ENCODE measurements at places on chromosomes 5 and 9.
A peak's percentile ranks its signal among the peaks of the same experiment; 100 is the strongest.

- peak; percentile 59 for DNase-seq
Observed at GRCh38 chr5:138664276-138664943, 88.8 kb upstream of the CTNNA1 start.

DNA sequence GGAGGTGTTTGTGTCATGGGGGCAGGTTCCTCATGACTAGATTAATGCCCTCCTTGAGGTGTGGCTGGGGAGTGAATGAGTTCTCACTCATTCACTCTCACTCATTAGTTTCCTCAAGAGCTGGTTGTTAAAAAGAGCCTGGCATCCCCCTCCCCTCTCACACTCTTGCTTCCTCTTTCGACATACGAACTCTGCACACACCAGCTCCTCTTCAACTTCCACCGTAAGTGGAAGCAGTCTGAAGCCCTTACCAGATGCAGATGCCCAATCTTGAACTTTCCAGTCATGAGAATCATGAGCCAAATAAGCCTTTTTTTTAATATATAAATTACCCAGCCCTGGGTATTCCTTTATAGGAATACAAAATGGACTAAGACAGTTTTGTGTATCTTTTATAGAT, 82.5 kb downstream of the SPRY4 start:
- DNase-seq: no peak

- DNase-seq: no peak
Observed at GRCh38 chr9:111712369-111712768, 51.0 kb downstream of the GNG10 start.

DNA sequence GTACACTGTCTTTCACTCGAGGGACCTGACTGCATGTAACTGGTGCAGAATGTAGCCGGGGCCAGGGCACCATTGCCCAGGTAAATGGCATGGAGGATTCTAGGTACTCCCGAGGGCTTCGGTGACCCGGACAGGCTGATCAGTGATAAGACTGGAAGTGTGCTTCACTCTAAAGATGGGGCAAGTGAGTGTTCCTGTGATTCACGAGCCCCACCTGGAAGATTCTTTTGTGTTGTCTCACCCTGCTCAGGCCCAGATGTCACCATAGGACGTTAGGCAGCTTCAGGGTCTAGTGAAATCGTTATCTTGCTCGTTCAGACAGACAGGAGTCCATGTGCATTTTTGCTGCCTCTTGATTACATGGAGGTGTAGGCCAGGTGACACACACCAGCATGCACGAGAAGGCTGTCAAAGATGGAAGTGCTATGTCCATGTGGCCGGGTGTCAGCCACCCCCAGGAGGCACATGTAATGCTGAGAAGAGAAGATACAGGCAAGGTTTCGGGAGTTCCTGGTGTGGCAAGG, 73.9 kb downstream of the WNK2 start:
- no peak for DNase-seq

DNA sequence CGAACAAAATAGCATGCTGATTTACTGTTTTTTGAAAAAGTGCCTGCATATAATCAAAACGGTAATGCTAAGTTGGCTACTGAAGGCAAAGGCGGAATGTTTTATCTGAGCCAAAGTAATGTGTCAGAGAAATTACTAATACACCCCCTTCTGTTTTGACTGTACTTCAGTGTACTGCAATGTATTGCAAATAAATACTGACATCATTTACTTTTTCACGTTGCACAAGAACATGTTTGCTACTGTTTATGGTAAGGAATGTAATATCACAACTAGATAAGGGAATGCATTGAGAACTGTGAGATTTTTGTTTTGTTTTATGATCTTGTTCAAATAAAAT, 813 bp upstream of the AGTPBP1 start:
- DNase-seq: no peak

- peak; percentile 24 for DNase-seq
Observed at GRCh38 chr5:9288234-9288633, 257.6 kb downstream of the SEMA5A start.

DNA sequence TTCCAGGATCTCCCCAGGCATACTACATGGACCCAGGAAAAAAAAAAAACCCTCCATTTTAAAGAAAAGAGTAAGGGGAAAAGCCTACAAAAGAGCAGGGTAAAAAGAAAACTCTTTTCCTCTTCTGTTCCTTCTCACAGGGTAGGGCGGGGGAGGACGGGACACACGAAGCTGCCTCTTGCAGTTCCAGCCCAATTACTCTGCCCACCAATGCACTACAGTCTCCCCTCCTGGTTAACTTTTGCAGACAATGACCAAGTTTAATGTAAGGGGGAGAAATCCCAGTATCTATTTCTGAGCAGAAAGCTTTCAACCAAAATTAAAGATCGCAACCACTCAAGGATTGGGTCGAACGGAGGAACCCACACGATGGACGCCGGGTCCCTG, 1.3 kb downstream of the BRD3 start:
- DNase-seq: no peak

- DNase-seq: no peak
Observed at GRCh38 chr5:82340799-82341198, 62.6 kb upstream of the RPS23 start.
